ENCODE measurements at places on chromosomes 1 and 21. TPM values are rescaled to one million over a fixed set of nuclear protein-coding genes. Genes with fewer than 3 reads are reported as not detected.

CYP4Z1 gene
- 0.20 TPM for polyA plus RNA-seq

FHAD1 gene
- 0.04 TPM for polyA plus RNA-seq

AMIGO1 gene
- polyA plus RNA-seq = 1.6 TPM

MIA3 gene
- 18.2 TPM for polyA plus RNA-seq

NRAS gene
- 12.8 TPM for polyA plus RNA-seq

CD247 gene
- polyA plus RNA-seq = 1.3 TPM

TGFB2 gene
- 0.16 TPM for polyA plus RNA-seq

EPHA8 gene
- polyA plus RNA-seq = 0.01 TPM

S100A8 gene
- polyA plus RNA-seq = 65,887 TPM

SPOCD1 gene
- polyA plus RNA-seq = 0.13 TPM

FLG2 gene
- 0.04 TPM for polyA plus RNA-seq

KCNN3 gene
- polyA plus RNA-seq = 0.14 TPM

KLHDC9 gene
- 1.8 TPM for polyA plus RNA-seq

SIM2 gene
- polyA plus RNA-seq = 18.7 TPM

OR2L13 gene
- not detected for polyA plus RNA-seq
